ENCODE measurements at places on chromosomes 3 and 15.

DNA sequence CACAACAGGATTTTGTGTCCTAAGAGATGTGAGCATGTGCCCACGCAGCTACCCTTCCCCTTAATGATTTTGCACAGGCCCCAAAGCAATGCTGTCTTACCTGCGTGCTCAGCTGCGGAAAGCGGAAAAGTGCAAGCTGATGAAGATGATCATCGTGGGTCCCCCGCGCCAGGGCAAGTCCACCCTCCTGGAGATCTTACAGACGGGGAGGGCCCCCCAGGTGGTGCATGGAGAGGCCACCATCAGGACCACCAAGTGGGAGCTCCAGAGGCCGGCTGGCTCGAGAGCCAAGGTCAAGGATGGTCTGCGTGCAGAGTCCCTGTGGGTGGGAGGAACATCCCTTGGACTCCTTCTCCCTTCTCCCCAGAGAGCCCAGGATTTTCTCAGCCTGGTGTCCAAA lies 103.1 kb downstream of the LRRK1 start:
- DNase-seq = no peak

DNA sequence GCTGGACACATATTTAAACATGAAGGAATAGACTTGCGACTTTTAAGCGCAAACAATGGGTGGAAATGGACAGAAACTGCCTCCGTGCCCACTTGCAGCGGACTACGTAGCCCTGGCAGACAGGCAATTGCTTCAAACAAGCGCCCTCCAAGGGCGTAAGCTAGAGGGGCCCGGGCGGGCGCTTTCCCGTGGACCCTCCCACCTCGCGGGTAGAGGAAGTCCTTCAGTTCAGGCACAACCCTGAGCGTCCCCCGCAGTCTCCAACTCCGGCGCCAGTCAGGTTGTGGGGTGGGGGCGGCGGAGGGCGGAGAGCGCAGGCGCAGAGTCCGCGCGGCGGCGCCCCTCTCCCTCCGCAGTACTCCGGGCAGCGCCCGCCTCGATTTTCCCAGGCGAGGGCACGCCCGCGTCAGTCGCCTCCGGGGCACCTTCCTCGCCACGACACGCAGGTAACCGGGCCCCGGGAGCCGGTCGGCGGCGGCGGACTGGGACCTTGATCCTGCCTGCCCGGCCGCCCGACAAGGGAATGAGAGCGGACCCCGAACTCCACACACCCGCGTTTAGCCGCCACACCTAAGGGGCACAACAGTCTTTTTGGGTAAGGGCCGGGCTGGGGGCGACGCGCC lies at the start of gene SLC35G2:
Gene SLC35G2 (plus strand): TSS at position 358 of the 623 bp plus-strand sequence. CDS start 35,335 bp downstream, outside the sequence.
- DNase-seq = peak; percentile 57

- DNase-seq = no peak
Measured at GRCh38 chr15:62125773-62126172, 39.3 kb downstream of the C2CD4B start.

GRCh38 chr3:59567661-59568060 lies 517.8 kb upstream of the CFAP20DC start:
- DNase-seq = no peak

Data from heart left ventricle (tissue), 16 donors.